ENCODE measurements at places on chromosomes 12 and 14.

DNA sequence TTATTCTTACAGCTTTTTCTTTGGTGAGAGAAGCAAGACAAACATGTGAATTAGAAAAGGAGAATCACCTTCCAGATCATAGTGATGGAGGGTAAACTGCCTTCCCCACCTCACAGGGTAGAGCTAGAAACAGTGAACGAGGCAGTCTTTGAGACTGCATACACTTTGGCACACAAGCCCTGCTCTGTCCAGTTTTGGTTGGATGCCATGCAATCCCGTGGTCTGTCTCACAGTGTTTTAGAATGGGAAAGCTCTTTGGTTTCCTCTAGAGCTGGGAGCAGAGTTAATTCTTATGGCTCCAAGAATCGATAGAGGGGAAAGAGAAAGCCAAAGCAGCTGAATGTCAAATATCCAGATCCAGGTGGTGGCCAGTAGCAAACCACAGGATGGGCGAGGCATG, 21.9 kb downstream of the TDP1 start:
- no peak for DNase-seq

DNA sequence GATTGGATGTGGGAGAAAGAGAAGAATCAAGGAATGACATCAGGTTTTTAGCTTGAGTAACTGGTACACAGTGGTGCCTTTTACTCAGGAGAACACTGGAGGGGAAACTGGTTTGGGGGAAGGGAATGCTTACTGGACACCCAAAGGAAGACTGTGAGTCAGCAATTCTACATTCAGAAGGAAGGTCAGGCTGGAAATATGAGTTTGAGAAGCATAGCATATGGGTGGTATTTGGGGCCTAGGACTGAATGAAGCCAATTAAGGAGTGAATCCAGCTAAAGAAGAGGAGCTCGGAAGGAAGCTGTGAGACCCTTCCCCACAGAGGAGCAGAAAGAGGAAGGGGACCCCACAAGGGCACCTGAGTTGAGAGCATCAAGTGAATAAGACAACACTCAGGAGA, 35.4 kb downstream of the DMAC2L start:
- no peak for DNase-seq

DNA sequence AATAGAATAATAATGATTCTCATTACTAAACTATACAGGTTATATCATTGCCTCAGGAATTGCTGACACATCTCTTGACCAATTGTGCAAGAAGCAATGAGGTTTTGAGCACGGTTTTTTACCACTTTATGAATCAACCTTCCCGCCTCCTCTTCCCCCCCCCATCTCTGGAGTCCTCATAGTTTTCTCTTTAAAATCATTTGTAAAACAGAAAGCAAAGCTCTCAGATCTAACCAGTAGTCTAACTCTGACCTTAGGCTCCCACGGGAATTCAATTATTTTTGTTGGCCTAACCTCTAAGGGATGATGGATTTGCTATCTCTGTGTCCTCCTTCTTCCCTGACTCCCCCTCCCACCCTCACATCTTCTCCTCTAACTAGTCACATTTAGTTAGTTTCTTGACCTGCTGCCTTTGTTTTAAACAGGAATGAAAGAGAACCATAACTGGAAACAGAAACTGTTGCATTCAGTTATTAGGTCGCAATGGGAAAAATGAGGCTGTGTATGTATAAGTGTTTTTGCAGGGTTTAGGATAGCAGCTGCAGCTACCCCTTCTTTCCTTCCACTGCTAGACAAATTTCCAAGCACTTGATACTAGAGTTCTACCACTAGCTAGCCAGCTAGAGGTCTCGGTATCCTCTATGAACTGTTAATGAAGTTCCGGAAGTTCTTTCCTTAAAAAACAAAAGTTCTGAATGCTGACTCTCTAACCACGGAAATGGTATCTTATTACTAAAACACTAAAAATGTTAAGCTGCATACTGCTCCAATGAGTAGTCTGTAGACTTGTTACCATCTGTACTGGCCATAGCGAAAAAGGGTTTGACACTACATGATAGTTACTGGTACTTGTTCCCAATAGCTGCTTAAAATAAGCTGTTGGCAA, 65.4 kb downstream of the TAOK3 start:
- DNase-seq = no peak

GRCh38 chr12:116099652-116100432, 177.7 kb downstream of the MED13L start:
- no peak for DNase-seq

GRCh38 chr14:40058901-40059897, 627.0 kb upstream of the FBXO33 start:
- no peak for DNase-seq

DNA sequence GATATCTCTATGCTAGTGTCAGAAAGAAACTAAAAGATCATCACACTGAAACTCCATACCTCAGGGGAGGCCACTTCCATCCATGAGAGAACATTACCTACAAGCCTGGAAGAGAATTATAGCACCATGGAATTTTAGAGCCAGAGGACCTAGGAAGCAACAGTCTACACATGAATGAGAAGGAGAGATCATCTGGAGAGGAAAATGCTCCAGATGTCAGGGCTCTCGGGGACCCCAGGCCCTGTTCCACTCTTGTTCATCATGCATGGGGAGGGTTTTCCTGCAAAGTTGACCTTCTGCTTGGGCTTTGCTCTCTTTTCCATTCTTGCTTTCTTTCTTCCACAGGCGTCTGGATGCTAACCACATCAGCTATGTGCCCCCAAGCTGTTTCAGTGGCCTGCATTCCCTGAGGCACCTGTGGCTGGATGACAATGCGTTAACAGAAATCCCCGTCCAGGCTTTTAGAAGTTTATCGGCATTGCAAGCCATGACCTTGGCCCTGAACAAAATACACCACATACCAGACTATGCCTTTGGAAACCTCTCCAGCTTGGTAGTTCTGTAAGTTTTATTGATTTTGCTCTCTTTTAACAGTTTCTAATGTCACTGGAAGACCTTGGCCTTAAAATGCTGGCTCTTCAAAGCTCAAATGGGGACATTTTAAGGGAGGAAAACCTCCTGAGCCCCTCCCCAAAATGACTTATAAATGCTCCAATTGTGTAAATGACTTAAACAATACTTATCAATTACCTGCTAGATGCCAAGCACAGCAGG, 110.7 kb downstream of the ZFC3H1 start:
- DNase-seq = no peak

- DNase-seq = no peak
Observed at GRCh38 chr12:81070846-81071245, 7.0 kb upstream of the ACSS3 start.

- no peak for DNase-seq
Observed at GRCh38 chr12:120366845-120367232, 2.1 kb downstream of the MSI1 start.

Measured in T-helper 2 cell (primary cell).